ENCODE measurements at places on chromosomes 5 and 9.

DNA sequence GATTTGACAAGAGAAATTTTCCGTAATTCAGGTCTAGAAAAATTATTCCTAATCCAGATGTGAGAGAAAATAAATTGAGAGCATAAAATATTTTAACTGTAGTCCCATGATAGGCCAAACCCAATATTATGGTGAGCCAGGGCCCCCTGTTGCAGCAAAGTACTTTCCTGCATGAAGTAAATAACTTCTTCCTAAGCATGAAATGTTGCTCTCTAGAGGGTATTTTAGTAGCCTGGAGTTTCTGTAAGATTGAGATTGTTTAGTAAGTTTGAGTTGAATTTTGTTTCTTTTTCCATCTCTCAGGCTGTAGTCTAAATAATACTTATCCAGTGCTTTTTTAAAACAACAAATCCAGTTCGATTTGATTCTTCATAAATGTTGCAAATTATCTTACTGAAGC is 317.5 kb upstream of the MPDZ start:
- no peak for DNase-seq

- no peak for DNase-seq
Measured at GRCh38 chr5:68297656-68298055, 82.1 kb downstream of the PIK3R1 start.

DNA sequence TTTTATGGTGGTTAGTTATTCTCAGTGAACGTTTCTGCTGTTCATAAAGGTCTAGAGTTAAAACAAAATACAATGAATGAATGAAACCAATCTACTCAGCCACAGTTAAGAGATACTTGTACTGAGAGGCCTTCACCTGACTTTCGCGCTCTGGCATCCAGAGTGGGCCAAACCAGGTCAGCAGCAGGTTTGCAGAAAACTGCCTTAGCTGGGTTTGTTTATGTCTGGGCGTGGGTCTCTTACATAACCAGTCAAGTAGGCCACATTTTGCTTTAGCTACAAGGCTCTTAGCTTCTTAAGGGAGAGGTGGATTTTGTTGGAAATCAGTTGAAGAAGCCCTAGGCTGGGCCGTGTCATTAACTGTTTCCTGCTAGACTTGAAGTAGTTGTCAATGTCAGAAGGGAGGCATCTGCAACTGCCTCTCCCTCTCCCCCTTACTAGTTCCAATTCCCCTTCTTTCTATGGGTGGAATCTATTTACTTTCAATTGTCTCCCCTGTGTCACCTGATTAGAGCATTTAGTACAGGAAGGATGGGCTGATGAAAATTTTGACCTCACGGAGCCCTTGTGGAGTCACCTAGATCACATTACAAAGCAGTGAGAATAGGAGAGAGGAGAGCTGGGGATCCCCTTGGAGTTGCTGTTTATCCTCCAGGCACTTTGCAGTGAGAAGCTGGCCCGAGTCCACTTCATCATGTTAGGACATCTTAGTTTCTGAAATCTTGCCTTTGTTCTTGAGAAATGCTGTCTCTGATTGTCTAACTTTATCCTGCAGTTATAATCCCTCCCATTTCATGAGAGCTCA is 200.5 kb downstream of the ARHGEF28 start:
- no peak for DNase-seq

DNA sequence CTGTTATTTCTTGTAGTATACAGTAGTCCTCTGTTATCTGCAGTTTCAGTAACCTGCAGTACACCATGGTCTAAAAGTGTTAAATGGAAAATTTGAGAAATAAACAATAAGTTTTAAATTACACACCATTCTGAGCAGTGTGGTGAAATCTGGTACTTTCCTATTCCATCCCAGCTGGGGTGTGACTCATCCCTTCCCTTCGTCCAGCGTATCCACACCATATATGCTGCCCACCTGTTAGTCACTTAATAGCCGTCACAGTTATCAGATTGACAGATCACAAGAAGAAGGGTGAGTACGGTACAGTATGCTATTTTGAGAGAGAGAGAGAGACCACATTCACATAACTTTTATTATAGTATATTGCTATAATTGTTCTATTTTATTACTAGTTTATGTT is 28.9 kb downstream of the FAM151B start:
- DNase-seq, result no peak

GRCh38 chr9:105500108-105500766 is 52.4 kb downstream of the FSD1L start:
- no peak for DNase-seq

DNA sequence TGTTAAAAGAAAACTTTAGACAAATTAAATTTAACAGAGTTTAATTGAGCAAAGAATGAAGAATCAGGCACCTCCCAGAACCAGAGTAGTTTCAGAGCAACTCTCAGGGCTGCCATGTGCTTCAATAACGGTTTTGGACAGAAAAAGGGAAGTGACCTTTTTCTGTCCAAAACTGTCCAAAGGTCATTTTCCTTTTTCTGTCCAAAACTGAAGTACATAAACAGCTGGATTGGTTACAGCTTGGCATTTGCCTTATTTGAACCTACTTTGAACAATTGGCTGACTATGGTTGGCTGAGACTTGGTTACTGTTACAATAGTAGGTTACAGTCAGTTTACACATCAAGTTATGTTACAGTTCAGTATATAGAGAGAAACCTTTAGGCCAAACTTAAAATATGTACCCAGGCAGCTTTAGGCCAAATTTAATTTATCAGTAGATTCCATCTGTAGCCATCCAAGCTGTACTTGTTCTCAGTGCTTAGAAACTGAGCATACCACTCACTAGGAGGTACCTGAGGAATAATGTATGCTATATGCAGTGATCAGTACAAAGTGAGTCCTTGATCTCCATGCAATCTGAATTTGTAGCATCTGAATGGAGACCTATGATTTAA is 44.0 kb downstream of the C9orf85 start:
- DNase-seq, result no peak

DNA sequence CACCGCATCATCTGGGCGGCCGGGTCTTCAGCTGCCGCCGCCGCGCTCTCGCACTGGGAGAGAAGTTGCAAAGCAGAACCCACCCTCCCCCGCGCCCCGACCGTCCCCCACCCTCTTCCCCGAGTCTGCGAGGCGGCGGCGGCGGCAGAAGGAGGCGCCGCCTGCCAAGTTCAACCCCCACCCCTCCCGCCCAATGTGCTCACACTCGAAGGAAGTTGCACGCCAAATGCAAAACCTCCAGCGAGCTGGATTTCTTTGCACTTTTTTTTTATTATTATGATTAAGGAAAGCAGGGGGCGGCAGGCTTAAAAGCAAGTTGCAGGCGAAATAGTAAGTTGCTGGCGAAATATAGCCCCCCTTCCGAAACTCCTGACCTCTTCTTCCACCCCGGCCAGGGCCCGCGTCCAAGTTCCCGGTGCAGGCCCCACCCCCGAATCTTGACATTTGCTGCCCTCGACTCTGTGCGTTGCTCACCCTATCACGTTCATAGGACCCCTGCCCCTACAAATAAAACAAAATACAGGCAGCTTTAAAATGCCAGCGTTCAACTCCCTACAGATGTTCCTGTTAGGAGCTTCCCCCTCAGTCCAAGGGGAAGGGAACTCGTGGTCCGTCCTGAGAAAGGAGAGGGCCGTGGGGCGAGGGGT is 1.1 kb upstream of the NR3C1 start:
- peak; percentile 37 for DNase-seq

DNA sequence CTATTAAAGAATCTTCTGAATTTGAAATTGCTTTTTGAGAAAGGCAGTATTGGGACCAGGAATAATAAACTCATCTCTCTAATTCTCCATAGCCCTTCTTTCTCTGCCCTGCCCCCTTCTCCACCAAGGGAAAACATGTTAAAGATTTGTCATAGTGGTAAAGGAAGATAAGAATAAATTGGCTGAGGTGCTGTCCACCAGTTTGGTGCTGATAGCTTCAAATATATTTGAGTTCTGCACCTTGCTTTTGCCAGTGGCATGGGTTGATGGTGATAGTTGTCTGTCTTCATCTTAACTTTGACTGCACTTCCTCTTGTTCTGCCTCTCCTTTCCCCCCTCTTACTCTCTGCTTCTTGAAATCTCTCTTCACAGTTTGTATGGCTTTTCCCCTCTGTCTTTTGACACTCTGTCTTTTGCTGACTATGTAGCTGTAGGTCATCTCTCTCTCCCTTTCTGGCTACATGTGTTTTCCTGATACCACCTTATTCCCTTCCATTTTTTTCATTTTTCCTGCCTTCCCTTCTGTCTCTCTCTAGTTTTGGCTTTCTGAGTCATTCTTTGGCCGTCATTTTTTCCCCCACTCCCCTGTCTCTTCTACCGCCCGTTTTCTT is 56.6 kb downstream of the NDUFS4 start:
- DNase-seq, result no peak

DNA sequence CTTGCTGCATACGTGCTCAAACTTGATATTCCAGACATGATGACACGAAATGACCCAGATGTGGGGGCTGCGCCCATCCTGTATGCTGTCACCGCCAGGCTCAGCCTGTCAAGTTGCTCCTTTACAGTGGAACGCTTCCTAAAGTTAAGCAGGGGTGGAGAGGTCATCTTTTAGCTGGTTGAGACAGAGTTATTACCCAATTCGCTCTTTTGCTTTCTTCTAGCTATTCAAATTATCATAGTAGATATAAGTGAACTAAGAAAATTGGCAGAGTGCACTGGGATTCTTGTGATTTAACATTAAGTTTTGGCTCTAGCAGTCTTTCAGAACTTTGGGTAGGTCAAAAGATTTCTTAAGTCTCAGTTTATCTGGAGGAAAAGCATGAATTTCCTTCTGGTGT is 69.8 kb upstream of the BASP1 start:
- no peak for DNase-seq

DNA sequence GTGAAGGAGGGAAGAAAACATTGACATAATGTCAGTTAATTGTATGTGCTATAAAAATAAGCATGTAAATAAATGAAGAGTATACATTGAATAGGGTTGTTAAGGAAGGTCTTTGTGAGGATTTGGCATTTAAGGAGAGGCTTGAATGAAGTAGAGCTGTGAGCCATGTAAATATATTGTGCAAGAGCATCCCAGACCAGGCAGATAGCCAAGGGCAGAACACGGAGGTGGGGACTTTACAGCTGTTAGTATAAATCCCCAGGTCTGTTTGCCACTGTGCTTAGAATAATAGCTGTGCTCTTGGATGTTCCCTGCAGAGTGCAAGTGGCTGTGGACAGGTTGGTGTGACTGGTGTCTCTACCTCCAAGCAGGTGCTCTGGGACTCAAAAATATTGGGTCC is 211.7 kb downstream of the LRRC70 start:
- no peak for DNase-seq

GRCh38 chr5:145246379-145246778 is 588.8 kb downstream of the PRELID2 start:
- no peak for DNase-seq

GRCh38 chr5:14257995-14258403 is 114.9 kb downstream of the TRIO start:
- no peak for DNase-seq

DNA sequence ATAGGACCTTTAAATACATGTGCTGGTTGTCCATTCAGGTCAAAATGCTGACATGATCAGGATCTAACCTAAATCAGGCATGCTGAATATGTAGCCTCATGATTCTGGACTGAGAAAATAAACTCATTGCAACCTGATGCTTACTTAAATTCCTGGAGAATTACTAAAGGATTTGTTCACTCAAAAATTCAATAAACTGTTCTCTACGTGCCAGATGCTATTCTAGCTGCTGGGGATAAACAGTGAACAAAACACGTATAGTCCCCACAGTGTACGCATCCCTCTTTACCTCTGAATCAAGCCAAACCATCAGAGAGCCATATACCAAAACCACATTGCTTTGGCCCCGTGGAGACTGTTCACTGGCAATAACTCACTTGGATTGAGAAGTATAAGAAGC is 6.1 kb downstream of the SCAI start:
- no peak for DNase-seq

DNA sequence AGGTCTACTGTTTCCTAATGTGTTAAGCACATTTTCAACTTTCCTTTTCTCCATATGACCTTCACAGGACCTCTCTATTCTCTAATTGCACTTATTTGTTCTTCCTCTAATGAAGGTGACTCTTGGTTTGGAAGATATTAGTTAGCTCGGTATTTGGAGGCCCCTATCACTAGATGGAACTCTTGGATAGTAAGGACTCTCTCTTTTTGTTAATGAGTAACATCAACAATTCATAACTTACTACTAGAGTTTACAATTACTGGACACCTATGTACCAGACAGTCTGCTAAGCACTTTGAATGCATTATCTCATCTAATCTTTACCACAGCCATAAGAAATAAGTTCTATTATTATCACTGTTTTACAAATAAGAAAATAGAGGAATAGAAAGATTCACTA is 23.4 kb upstream of the PAM start:
- no peak for DNase-seq

DNA sequence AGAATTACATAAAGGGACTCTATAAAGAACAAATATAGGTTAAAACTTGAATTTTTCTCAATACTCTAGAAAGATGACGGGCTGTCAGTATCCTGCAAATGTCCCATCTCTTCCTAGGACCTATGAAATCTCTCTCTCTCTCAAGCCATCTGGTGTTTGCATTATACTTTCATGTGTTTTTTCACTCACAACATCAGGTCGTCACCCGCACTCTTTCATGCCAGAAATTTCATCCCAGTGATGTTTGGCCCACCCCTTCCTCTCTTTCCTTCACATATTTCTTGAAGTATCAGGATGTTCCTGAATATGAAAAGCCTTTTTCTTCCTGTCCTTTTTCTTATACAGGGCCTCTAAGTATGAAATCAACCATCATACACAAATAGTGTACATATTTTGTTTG is 63.3 kb upstream of the GAS1 start:
- no peak for DNase-seq

GRCh38 chr5:97107318-97107717 is 35.1 kb downstream of the LIX1 start:
- DNase-seq, result no peak

DNA sequence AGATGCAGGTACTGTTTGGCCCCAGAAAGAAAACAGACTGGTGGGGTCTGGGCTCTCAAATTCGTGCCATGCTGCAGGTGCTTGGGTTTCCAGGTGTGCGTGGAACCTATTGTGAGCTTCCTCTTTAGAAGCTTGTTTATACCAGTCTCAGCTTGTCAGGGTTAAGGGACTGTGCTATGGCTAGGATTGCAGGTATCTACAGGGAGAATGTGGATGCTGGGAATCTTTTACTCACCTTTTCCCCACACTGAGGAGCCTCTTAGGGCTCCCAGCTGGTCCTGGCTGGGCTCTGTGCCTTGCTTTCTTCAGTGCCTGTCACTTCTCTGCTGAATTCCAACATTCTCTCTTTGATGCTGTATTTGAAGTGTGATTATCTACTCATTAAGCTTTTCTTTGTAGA is 111.8 kb downstream of the WDR70 start:
- no peak for DNase-seq

DNA sequence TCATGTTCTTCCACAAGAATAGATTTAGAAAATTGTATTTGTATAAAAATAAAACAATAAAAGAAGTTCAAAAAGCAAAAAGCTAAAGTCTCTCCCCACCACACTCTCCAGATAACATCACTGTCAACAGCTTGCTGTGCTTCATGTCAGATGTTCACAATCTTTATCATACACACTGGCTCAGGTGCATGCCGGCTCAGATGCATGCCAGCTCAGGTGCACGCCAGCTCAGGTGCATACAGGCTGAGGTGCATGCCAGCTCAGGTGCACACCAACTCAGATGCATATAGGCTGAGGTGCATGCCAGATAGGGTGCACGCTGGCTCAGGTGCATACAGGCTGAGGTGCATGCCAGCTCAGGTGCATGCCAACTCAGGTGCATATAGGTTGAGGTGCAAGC is 26.5 kb downstream of the SEMA4D start:
- no peak for DNase-seq

Data from NCI-H524 treated with DMSO at 0.1 percent for 48 hours (cell line).